ENCODE measurements at places on chromosomes 4 and X. TPM values are rescaled to one million over a fixed set of nuclear protein-coding genes. Genes with fewer than 3 reads are reported as not detected.

Gene MAGEE2
- not detected for total RNA-seq

Gene UGT2B15
- total RNA-seq: not detected

Gene RP2
- total RNA-seq: 17.6 TPM

Gene PCDH11X
- under 0.01 TPM for total RNA-seq

Gene SMR3B
- not detected for total RNA-seq

Gene ATP1B4
- total RNA-seq: not detected

Measured in tracheal epithelial cell (primary cell).